ENCODE measurements at places on chromosomes 2 and 18.

DNA sequence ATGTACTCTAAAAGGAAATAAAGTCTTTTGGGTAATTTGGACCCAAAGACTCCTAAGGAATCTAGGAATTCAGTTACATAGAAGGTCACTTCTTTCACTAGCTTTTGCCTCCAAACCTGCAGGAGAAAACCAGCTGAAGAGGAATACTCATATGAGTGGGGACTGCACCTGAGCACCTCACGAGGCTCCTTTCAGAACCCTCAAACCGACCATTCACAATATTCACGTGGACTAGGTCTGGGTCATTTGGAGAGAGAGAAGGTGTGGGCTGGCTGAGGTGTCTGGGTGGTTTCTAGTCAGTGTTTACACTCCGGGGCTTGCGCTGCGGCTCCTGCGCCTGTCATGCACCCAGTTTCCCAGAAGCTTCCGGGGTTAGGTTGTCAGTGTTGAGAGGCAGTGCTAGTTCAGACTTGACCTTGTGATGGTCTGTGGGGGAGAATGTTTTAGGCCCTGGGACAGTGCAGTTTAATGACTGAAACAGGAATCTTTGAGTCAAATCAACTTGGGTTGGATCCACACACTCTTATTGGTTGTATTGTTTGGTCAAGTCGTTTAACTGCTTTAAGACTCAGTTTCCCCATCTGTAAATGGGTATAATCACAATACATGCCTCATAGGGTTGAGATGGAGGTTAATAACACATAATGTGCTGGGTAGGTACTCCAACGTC is 78.4 kb downstream of the LIMS1 start:
- DNase-seq = no peak

GRCh38 chr18:12943215-12943614 is 4.6 kb upstream of the SEH1L start:
- DNase-seq = no peak

DNA sequence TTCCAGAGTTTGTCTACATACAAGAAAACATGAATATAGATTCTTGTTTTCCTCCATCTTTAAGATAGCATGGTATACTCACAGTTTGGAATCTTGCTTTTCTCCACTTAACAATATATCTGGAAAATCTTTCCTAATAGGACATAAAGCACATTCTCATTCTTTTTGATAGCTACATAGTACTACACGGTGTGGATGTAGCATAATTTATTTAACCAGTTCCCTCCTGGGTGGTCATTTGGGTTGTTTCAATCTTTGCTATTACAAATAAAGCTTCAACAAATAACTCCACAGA is 19.7 kb downstream of the MXD1 start:
- DNase-seq = no peak

GRCh38 chr2:197894751-197895274 is 90.4 kb downstream of the PLCL1 start:
- DNase-seq = no peak

DNA sequence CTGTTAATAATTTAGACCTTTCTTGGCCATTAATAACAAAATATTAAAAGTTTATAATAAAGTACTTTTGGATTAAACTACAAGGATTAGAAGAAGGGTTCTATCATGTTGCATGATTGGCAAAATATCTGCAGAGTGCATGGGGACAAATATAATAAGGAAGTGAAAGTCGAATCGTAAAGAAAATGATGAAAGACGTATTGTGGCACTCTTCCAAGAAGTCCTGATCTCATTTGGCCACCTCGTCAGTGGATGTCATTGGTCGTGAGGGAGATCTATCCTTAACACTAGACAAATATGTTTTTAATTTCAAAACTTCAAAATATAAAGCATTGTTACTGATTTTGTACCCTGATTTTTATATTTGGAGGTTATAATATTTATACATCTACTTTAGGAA is 197.7 kb upstream of the STON1 start:
- no peak for DNase-seq

DNA sequence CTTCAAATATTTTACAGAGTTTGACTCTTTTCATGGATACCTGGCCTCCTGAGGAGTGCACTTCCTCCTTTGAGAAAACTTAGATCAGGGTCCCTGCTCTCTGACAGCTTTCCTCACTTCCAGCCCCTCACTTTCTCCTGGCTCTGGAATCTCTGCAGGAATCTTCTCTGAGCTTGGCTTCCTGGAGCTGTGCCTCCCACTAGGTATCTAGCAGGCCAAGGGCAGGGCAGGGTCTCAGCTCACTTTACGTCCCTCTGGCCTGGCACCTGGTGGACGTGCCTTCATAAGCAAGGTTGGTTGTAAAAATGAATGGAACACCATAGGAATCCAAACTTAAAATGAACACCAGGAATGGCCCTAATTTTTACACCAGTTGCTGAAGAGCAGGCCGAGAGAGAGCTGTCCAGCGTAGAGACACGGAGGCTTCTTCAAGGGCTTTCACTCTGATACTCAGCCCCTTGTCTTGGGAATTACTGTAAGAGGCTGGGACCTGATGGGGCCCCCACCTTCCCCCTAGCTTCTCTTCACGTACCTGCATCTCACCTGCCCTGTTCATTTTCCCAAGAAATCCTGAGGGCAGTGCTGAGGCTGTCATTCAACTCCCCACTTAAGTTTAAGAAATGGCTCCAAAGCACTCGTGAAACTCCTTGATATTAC is 426.9 kb upstream of the ID2 start:
- no peak for DNase-seq

DNA sequence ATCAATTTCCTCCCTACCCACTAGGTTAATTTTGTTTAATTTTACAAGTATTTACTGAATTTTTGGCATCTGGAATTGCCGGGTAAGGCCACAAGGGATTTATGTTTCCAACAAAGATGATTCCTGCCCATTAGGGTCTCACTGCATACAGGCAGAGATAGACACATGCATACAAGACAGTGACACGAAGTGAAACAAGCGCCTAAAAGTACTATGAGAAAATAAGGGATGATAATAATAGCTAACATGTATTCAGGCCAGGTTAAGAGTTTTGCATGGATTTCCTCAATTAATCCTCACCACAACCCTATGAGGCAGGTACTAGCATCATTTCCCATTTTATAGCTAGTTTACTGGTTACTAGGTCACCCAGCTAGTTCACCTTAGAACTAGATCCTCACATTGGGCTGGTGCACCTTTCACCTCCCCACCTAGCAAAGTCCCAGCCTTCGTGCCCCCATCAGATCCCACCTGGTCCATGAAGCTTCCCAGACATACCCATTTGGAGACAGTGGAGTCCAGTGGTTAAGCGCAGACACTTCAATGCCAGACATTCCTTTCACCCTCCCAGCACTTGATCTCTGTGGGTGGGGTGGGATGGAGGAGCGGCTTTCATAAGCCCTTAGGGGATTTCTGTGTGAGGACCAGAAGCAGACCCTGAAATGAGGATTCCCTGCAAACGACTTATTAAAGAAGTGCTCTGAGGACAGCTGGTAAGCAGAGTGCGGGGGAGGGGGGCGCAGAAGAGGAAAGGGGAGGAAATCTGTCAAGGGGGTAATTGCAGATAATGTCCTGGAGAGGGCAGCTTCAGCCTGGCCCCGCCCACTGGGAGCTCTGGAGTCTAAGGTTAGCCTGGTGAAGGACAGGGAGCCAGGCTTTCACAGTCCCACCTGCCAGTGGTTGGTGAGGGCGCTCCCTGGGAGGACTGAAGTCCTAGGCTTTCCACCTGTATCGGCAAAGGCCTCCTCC is 5.8 kb upstream of the DGUOK start:
- no peak for DNase-seq

DNA sequence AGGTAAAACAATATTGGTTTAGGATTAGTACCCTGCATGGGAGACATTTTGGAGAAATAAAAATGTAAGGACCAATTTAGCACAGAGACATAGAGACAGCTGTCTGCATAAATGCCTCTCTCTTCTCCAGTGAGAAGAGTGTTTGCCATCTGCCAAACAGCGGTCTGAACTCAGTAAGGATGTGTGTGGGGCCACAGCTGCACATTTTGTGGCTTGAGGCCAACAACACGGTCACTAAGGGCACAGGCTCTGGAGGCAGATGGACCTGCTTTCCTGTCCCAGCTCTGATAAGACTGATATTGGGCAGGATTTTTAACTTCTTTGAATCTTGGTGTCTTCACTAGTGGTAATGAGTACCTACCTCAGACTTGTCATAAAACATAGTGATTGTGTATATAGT is 10.2 kb downstream of the ZBTB14 start:
- no peak for DNase-seq

DNA sequence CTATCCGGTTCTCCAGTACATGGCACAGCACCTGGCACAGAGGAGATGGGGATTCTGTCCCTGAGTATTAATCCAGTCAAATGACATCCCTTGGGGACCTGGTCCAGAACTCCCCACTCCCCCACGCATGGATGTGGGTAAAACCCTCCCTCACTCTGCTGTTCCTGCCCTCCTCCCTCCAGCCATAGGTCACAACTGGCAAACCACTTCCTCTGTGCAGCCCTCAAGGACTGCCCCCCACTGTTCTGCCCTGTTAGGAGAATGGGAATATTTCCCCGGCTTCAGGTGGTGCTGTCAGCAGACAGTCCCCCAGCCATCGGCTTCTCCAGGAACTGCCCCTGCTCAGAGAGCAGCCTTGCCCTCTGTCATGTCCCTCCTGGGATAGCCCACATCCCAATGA is 1.5 kb upstream of the TFCP2L1 start:
- DNase-seq = no peak

GRCh38 chr2:24930768-24931167 is 10.7 kb upstream of the ADCY3 start:
- DNase-seq = peak; percentile 19

DNA sequence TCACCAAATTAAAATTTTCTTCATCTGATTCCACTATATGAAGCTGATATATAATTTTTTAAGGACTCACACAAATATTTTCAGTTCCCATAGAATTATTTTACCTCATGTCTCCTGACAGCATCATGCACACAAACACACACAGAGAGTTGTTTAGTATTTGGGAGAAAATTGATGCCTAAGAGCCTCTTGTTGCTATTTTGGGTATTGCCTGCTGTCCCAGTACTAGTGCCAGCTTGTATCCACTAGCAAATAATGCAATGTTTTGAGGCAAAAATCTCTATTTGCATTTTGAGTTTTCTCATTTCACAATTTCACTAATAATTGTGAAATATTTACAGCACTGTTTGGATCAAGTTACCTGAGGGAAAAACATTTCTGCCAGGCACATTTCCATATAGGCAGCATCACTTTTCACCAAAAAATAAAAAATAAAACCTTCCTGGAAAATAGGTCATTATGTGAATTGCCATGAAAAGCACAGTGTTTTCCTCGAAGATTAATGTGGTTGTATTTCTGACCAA is 328.2 kb downstream of the KCNJ3 start:
- DNase-seq = no peak

DNA sequence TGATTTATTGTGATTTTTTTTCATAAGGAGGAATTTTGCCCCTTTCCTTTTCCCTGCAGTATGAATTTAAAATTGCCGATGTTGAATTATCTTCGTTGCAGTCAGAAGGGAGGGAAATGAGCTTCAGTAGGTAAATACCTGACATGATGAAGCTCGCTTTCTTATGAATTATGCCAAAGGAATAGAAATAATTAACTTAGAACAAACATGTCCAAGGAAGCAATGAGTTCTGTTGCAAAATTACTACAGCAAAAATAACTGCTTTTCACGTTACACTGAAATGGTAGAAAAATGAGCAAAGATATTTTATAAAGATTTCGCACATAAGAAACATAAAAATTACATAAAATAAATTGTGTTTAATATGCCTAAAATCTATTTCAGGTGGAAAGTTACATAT is 91.1 kb upstream of the ZNF804A start:
- no peak for DNase-seq

- DNase-seq = no peak
Observed at GRCh38 chr2:7683708-7684107, 766.5 kb downstream of the RNF144A start.

- DNase-seq = no peak
Observed at GRCh38 chr2:219368690-219369191, 19.0 kb downstream of the DNPEP start.

- no peak for DNase-seq
Observed at GRCh38 chr2:48529676-48530032, 300 bp upstream of the STON1 start.

DNA sequence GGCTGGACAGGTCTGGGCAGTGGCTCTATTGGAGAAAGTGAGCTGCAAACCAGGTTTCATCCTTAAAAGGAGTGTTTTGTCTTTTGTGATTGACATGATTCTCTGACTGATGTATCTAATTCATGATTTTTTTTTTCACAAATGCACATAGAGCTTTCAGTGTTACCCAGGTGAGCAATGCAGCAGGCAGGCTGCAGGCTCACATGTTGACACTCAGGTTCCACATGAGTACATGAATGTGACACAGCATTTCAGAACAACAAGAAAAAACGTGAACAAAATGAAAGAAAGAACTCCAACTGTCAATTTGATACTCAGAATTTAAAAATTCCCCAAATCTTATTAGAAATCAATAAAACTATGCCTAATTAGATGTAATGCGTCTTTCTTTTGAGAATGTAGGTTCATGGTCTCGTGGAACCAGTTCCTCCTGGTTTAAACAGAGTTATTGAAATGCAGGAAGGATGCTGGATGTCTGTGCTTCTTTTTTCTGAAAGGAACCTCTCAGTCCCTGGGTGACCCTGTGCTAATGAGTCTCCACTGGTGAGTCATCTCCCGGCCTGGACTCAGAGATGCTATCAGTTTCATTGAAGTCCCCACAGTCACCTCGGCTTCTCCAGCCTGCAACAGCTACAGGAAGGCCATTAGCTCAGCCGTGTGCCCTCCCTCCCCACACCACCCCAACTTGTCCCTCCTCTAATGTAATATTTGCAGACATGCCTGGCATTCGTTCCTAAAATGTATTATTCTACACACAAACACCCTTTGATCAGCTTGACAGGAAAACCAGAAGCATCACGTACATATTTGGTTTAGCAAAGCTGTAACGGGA is 430.4 kb downstream of the LPIN1 start:
- no peak for DNase-seq

GRCh38 chr2:9089831-9090230 is 86.3 kb upstream of the MBOAT2 start:
- DNase-seq = no peak

DNA sequence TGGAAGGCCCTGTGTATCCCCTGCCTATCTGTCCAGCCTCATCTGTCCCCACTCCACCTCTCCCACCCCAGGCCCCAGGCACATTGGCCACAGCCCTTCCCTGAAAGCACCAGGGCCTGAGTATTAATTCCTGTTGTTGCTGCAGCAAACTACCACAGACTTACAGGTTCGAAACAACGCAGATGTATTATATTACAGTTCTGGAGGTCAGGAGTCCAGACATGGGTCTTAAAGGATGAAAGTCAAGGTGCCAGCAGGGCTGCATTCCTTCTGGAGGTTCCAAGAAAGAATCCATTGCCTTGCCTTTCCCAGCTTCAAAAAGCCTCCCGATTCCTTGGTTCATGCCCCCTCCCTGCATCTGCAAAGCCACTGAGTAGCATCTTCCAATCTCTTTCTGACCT is 78.7 kb upstream of the LAPTM4A start:
- no peak for DNase-seq
